ENCODE measurements at places on chromosomes 12 and 14.

DNA sequence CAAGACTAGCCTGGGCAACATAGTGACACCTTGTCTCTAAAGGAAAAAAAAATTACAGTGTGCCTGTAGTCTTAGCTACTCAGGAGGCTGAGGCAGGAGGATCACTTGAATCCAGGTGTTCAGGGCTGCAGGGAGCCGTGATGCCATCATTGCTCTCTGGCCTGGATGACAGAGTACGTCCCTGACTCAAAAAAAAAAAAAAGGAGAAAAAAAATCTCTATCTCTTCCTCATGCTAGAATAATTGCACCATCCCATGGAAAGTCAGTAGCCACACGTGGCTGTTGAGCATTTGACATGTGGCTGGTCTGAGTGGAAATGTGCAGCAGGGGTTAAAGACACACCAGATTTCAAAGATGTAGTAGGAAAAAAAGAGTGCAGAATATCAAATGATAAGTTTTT, 3.8 kb downstream of the RILPL1 start:
- no peak for DNase-seq

- DNase-seq = peak; percentile 37
Observed at GRCh38 chr12:10130042-10130441, at the start of gene CLEC7A. Gene CLEC7A (minus strand): TSS chr12:10130199. CDS start chr12:10130082, 117 bp downstream.

DNA sequence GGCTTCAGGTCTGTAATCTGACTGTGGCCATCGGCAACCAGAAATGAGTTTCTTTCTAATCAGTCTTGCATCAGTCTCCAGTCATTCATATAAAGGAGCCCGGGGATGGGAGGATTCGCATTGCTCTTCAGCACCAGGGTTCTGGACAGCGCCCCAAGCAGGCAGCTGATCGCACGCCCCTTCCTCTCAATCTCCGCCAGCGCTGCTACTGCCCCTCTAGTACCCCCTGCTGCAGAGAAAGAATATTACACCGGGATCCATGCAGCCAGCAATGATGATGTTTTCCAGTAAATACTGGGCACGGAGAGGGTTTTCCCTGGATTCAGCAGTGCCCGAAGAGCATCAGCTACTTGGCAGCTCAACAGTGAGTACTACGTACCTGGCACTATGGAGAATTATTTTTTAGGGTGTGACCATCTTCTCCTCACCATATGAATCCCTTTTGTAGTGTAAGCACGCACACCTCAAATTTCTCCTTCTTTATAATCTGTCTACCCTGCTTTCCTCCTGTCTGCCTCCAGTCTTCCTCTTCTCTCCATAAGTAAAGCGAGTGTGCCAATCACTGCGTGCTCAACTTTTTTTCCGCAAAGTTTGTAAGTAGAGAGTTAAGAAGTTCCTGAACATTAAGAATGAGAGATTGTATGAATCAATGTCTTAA, at the start of gene TPH2:
Gene TPH2 (plus strand): TSS at position 118 of the 658 bp plus-strand sequence. CDS start 142 bp downstream, at position 260.
- peak; percentile 15 for DNase-seq

GRCh38 chr12:38585086-38585485, 268.5 kb downstream of the ALG10B start:
- DNase-seq = no peak

DNA sequence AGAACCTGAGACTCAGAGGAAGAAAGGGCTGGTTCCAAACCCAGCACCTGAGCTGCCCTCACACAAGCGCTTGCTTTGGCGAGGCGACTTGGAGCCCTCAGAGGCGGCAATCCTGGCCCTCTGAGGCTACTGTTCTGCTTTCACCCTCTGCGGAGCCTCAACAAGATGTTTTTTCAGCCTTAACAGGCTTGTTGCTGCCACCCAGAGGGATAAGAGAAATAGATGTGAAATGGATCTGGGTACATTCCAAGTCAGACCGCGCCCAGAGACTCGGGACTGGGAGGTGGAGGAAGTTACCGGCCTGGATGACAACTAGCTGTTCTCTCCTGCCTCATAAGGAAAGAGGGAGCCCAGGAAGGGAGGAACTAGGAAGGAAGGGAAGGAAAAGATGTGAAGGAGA, 89.6 kb downstream of the TTC7B start:
- no peak for DNase-seq

GRCh38 chr12:55797068-55797467, 20.5 kb downstream of the SARNP start:
- peak; percentile 71 for DNase-seq

- DNase-seq = no peak
Observed at GRCh38 chr14:104223101-104224041, 85.0 kb downstream of the KIF26A start.

GRCh38 chr12:68532887-68533248, 77.8 kb upstream of the RAP1B start:
- no peak for DNase-seq

GRCh38 chr14:85233756-85234155, 296.2 kb upstream of the FLRT2 start:
- DNase-seq = no peak

- peak; percentile 63 for DNase-seq
Observed at GRCh38 chr14:86038387-86039042, 508.6 kb downstream of the FLRT2 start.

DNA sequence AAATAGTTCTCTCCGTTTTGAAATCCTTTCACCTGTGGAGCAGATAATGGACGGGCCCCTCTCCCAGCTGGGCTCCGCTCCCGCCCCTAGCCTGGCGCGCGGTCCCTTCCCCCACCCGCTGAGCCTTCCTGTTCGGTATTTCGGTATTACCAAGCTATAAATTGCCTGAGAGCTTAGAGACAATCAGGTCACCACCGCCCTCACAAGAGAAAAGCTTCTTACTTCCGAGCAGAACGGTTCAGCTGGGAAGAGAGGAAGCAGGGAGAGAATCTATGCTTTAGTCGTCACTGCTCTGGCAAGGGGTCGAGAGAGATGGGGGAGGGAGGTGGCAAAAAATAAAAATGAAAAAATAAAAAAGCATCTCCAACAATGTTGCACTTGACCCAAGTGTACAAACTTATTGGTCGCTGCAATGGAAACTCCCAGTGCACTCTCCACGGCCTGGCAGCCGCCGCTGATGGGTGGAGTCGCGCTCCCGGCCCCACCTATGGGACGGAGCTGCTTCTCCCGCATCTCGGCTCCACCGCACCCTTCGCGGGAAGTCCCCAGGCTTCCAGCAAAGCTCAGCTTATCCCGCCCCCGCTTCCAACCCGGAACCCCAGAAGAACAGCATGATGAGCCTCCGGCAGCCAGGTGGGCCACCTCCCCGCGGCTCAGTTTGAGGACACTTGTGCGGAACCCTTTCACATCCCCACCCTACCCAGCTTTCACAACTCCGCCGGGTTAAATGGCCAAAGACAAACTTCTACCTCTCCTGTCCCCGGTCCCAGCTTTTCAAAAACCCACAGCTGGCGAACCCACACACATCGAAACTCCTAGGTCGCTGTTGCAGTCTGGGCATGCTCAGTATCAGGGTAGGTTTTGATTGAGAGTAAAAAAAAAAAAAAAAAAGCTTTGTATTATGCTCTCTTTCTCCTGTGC, 832 bp upstream of the SYT1 start:
- DNase-seq = peak; percentile 51

DNA sequence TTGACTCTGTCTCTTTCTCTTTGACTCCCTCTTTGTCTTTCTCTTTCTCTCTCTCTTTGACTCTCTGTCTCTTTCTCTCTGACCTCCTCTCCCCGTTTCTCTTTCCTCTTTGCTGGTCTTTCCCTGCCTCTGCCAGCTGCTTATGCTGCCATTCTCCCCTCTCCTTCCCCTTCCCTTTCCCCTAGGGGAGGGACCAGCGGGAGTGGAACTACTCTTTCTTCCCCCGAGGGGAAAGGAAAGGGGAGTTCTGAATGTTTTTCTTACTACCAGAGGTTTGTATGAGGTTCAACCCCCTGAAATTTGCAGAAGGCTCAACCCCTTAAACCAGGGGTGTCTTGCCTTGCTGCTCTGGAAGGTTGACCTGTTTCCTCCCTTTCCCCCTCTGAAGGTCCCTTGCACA, 24.7 kb upstream of the RNASE1 start:
- DNase-seq = no peak

- peak; percentile 68 for DNase-seq
Observed at GRCh38 chr12:53500142-53500775, 824 bp upstream of the TARBP2 start.

DNA sequence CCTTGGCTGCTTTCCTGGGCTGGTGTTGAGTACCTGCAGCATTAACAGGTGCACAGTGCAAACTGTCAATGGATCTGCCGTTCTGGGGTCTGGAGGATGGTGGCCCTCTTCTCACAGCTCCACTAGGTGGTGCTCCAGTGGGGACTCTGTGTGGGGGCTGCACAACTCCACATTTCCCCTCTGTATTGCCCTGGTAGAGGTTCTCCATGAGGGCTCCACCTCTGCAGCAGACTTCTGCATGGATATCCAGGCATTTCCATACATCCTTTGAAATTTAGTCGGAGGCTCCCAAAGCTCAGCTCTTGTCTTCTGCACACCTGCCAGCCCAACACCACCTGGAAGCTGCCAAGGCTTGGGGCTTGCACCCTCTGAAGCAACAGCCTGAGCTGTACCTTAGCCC, 198.6 kb downstream of the GXYLT1 start:
- no peak for DNase-seq

DNA sequence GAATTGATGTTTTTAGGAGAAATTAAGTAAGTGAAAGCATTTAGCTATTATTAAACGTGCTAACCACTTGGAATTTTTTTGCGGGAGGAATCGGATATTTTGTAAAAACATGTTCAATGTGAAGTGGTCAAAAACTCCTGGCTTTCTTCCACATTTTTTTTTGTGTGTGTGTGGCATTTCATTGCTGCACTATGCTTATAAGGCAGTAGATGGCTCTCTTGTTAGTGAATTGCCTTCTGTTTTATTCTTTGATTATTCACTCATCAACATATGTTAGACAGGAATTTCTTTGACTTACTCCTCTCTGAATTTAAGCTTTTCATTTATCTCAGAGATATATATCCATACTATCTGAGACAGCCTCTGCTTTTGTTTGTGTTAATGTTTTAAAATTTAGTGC, 71.3 kb downstream of the DERA start:
- DNase-seq = peak; percentile 32

GRCh38 chr12:42705863-42706262, 116.3 kb upstream of the PRICKLE1 start:
- DNase-seq = no peak

DNA sequence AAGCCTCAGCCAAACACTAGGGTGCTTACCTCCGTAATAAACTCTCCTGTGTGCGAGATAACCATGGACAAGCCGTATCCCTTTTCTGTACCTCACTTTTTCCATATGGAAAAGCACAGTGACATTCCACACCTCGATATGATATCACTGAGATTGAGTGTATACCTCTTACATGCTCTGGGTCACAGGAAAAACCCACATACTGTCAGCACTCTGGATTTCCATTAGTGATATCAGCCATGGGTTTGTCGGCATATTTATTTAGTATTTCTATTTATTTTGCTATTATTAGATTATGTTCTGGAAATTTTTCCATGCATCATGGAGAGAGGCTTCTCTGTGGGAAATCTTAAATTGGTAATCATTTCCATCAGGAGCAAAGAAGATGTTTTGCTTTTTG, 28.0 kb upstream of the DAAM1 start:
- no peak for DNase-seq

DNA sequence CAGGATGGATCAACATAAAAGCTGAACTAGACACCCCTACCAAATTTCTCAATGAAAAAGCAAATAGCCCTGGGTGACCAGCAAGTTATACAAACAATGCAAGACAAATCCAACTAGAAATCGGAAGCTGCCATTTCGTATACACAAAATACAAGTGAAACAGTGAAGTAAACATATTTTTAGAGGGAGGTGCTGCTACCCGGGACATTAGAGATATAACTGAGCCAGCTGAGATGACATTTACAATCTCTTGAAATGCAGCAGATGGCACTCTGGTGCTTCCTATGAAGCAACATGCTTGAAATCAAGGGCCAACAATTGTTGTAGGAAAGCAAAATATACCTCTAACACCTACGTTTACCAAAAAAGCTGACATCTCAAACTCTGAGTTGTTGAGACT, 25.5 kb downstream of the BDKRB1 start:
- peak; percentile 58 for DNase-seq

DNA sequence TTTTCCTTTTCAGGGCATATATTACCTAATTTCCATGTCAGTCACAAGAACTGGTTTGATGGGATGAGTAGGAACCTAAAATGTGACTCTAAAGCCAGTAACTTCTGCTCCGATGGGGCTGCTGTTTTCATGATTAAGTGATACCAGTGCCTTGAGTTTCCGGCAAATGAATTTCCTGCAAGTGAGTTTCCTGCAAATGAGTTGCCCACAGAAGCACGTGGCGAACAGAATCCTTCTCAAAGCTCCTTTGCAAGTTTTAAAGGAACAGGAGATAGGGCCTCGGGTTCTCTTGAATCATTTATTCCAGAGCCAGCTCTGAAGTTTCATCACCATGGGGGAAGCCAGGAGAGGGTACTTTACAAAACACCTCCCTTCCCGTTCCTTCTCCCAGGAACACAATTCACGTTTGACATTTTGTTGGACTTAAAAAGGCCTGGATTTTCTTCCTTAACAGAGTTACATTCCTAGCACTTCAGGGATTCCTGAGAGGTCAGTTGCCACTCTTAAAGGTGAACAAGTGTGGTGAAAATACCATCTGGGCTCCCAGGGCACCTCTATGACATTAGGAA, 2.2 kb upstream of the PPTC7 start:
- peak; percentile 65 for DNase-seq

GRCh38 chr12:108170164-108170563, 41.1 kb downstream of the WSCD2 start:
- DNase-seq = no peak

DNA sequence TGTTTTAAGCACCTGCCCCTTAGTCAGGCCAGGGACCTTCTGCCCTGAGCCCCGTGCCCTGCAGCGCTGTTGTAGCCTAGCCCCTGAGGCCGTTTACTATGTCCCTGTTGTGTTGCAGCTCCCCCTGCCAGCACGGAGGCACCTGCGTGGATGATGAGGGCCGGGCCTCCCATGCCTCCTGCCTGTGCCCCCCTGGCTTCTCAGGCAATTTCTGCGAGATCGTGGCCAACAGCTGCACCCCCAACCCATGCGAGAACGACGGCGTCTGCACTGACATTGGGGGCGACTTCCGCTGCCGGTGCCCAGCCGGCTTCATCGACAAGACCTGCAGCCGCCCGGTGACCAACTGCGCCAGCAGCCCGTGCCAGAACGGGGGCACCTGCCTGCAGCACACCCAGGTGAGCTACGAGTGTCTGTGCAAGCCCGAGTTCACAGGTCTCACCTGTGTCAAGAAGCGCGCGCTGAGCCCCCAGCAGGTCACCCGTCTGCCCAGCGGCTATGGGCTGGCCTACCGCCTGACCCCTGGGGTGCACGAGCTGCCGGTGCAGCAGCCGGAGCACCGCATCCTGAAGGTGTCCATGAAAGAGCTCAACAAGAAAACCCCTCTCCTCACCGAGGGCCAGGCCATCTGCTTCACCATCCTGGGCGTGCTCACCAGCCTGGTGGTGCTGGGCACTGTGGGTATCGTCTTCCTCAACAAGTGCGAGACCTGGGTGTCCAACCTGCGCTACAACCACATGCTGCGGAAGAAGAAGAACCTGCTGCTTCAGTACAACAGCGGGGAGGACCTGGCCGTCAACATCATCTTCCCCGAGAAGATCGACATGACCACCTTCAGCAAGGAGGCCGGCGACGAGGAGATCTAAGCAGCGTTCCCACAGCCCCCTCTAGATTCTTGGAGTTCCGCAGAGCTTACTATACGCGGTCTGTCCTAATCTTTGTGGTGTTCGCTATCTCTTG, 7.6 kb downstream of the DLK1 start:
- no peak for DNase-seq

GRCh38 chr12:4572680-4573079, 10.7 kb downstream of the DYRK4 start:
- DNase-seq = no peak

GRCh38 chr12:32896432-32897280, at the start of gene PKP2:
Gene PKP2 (minus strand): TSS chr12:32896777. CDS start chr12:32896731, 46 bp downstream.
- peak; percentile 95 for DNase-seq

Measured in T47D (cell line).